ENCODE measurements at places on chromosomes 4 and X.
A peak's percentile ranks its signal among the peaks of the same experiment; 100 is the strongest.

GRCh38 chr4:154559494-154560418 lies 3.1 kb upstream of the FGB start:
- peak; percentile 23 for DNase-seq

DNA sequence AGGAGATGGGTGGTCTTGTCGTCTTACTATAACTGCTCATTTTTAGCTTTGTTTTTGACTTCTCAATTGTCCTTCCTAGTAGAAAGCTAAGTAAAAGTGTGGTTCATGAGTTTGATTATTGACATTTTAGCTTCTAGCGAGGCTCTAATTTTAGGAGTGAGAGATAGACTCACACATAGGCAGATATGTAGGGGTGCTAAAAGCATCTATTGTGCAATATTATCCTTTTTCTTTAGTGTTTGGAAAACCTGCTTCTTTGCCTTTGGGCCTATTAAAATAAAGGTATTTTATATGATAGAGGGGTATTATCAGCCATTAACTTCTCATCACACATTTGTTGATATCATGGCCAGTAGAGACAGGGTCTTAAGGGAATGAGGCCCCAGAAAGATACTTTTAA lies 195.3 kb downstream of the SPRY1 start:
- no peak for DNase-seq

DNA sequence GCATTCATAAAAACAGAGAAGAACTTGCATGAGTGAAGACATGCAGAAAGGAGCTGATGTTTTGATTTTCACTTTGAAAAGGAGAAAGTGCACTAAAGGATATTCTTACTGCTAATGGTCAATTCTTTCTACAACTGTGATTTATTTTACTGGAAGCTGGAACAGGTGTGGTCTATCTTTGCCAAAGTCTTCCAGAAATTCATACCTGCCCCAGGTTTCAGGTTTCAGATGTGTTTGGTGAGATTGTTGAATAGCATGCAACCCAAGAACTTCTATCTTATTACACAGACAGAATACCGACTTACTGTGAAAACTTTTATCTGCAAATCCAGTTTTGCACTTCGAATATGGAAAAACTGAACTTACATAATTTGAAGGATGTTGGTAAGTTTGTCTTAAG lies 388.3 kb downstream of the PDGFC start:
- no peak for DNase-seq

DNA sequence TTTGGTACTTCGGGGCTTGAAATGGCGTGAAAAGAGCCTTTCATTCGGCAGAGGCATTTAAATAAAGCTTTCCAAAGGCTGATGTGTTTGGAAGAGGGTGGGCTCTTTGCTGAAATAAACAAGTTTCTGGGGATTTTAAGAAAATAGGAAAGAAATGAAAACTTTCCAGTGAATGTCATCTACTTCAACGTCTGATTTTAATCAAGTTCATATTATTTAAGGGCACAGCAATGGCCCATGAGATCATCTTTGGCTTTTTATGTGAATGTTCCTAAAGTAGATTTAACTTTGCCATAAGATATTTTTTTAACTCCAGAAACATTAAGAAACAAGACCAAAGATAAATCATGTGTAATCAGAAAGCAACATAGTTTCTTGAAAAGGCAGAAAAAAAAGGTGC lies 69.8 kb upstream of the TTC29 start:
- DNase-seq, result no peak

GRCh38 chr4:15587649-15588048 lies 67.5 kb downstream of the FBXL5 start:
- no peak for DNase-seq

GRCh38 chrX:71671043-71671780 lies 3.9 kb downstream of the LOC101059915 start:
- no peak for DNase-seq

- no peak for DNase-seq
Measured at GRCh38 chr4:109764789-109765402, 35.0 kb upstream of the PLA2G12A start.

DNA sequence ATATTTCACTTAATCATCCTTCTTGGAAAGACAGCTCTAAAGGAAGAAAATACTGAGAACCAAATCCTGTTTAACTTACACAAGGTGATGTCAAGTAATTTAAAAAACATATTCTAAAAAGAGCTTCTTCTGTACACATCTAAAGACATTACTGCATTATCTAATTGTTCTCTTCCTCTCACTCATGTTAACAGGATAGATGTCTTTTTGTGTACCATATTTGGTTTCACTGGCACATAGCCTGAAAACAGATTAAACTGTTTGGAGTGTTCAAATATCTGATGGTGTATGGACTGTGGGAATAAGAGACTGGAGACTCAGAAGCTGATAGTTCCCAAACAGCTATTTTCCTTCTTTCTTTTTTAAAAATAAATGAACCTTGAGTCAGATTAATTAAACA lies 213.3 kb upstream of the MAB21L2 start:
- no peak for DNase-seq

DNA sequence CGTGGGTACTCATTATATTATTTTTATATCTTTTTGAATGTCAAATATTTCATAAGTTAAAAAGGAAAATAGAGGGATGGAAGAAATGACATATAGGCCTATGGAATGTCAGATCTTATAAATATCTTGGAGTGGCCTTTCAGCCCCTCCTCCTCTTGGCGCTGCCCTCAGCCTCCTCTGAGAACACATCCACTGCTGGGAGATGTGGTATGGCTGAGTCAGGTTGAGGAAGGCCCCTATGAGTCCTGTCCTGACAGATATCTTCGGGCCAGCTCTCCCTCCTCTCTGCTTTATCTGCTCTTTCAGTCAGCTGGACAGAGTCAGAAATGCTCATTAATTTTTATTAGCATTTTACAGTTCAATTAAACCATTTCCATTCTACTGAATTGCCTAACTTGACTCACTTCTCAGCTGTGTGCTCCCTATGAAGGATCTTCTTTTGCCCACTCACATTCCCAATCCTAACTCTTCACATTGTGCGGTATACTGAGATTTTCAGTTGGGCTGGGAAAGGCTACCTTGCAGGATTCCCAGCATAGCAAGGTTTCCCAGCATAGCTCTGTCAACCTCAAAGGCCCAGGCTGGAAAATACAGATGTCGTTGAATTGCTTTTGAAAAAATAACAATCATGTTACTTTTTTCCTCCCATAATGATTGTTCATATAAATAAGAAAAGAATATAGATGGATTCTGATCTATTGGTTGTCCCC lies 128.0 kb downstream of the ARHGEF9 start:
- no peak for DNase-seq

DNA sequence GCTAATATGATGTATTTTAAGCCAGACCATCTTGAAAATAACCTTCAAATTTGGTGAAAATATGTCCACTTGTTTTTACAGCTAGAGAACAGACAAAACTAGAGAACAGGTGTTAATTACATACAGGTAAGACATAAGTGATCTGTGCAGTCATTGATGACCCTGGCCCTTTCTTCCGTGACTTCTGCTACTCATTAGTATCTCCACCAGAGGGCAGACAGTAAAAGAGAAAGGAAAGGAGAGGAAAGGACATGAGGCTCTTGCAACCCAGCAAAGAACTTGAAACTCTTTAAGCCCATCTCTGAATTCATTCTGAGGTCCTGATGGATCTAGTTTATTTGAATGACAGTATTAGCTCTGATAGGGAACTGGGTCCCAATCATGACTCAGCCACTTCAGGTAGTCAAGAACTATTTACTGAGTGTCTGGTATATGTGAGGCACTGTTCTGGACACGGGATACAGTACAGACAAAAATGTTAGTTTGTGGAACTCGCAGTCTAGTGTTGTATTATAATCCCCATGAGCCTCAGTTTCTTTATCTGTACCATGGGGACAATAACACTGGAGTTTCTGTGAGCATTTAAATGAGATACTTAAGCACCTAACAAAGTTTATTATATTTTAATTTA lies 121.0 kb upstream of the TEX13D start:
- peak; percentile 0 for DNase-seq

GRCh38 chr4:960140-960635 lies 13.2 kb downstream of the DGKQ start:
- no peak for DNase-seq

DNA sequence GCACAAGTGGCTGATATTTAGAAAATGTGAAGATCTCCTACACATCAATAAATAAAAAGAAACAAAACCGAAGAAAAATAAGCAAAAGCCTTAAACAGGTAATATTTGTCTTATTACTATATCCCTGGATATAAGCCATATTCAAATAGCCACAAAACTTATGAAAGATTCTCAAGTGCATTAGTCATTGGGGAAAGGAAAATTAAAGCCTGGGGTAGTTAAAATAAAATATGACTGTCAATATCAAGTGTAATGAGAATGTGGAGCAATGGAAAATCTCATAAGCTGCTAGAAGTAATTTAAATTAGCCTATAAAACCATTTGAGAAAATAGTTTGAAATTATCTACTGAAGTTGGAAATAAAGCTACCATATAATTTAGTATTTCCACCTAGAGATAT lies 399.9 kb downstream of the GASK1B start:
- no peak for DNase-seq

GRCh38 chrX:9851890-9852289 lies 65.7 kb downstream of the SHROOM2 start:
- no peak for DNase-seq

- DNase-seq, result no peak
Measured at GRCh38 chr4:13543839-13544605, at the start of gene NKX3-2. Gene NKX3-2, minus strand, starts transcription at chr4:13544508. Its CDS starts 94 bp downstream, at chr4:13544414.

GRCh38 chr4:181971973-181972372 lies 271.2 kb upstream of the TENM3 start:
- DNase-seq, result no peak
